Kidney epithelial cell (primary cell): ENCODE measurements at places on chromosomes 13 and 19.
A peak's percentile ranks its signal among the peaks of the same experiment; 100 is the strongest.

DNA sequence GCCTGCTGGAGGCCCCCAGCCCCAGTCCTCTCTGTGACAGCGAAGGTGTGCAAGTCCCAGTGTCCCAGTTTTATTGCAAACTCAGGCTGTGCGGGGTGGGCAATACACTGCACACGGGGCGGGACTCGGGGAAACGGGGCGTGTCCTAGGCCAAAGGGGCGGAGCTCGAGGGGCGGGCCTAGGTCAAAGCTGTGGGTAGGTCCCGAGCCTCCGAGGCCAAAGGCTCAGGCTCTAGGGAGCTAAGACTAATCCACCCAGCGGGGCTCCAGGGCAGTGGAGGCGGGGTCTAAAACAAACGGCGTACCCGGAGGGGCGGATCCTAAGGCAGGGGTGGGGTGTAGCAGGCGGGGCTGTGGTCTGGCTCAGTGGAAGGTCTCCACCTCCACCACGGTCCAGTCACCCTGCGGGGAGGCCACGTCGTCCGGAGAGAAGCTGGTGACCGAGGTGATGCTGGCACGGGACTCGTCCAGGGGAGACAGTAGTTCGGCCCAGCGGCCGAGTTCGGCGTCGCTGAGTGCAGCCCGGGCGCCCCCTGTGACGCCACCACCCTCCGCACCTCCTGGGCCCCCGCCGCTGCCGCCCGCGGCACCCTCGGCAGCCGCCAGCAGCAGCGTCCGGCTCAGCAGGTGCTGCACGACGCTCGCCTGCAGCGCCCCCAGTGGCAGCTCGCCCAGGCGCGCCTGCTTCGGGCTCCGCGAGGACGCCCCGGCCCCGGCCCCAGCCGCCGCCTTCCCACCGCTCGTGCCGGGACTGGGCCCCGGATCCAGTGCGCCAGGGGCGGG is 5.3 kb downstream of the PRR36 start:
- DNase-seq = no peak

DNA sequence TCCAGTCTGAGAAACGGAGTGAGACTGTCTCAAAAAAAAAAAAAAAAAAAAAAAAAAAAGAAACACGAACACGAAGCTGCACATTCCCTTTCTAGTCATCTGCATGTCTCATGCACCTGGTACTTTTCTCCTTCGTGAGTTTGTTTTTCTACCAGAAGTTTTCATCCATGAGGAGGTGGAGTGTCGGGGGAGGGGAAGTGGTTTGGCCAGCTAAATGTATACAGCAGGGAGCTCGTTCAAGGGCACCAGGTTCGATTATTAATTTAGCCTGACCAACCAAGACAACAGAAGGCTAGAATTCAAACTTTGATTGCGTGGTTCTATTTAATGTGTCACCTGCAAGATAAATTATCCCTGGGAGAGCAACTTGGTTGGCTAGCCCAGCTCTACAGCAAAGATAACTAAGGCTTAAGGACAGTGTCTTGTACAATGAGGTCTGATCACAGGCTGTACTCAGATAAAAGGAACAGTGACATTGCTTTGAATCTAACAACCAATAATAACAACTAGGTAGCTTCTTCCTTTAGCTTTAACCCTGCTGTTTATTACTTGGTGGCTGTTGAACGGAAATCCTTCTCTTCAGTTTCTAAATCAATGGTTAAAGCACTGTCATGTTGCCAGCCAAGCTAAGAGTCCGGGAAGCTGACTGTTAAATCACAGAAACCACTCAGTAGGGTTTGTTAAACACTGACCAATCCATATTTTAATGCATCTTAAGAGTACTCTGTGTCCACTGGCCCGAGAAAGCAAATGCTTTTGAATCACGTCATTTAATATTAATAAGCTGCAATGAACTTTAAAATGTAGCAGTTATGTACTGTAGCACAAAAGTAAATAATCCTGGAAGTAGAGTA is 98.4 kb upstream of the STARD13 start:
- DNase-seq = no peak

GRCh38 chr13:101695870-101696516 is 243.5 kb downstream of the ITGBL1 start:
- no peak for DNase-seq

GRCh38 chr19:49056101-49056901 is 1.2 kb downstream of the CGB7 start:
- DNase-seq = peak; percentile 4

DNA sequence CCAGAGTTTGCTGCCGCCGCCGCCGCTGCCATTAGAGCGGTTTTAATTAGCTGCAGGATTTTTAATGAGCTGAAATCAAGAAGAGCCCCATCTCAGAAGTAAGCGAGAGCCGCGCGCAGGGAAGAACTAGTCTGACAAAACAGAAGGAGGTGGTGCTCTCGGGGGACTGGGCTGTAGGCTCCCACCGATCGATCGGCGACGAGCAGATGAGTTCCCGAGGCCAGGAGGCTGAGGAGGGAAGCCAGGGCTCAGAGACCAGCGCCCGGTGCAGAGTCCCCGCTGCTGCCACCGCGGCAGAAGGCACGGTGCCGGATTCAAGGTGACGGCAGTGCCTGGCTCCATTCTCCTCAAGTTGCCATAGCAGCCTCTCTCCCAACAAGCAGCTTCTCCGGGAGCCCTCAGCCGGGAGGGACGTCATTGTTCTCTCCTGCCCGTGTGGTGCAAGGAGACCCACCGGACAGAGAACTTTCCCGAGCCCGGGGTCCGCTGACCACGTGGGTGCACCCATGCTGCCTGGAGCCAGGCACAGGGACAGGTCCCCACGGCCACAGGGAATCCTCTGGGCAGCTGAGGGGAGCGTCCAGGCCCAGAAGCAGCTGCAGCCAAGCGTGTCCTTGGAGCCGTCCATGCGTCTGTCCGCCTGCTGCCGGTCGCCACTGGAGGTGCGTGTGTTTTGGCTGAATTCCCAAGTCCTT is 62.9 kb downstream of the CHST8 start:
- no peak for DNase-seq

- no peak for DNase-seq
These were observed 21.3 kb downstream of the HCN2 start for GRCh38 chr19:610801-611480.

DNA sequence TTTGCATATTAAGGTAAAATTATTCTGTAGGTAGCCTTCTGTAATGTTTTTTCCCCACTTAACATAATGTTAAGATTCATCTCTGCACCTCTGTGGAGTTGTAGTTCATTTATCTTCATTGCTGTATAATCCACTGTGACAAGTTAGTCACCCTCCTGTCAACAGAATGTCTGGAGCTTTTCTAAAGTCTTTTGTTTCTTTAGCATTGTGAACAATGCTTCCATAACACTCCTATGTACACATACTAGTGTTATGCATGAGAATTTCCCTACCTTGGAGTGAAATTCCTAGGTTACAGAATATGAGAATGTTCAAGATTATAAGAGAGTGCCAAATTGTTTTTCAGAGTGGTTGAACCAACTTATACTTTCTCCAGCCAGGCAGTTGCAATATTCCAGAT is 113.5 kb downstream of the COG6 start:
- DNase-seq = no peak

DNA sequence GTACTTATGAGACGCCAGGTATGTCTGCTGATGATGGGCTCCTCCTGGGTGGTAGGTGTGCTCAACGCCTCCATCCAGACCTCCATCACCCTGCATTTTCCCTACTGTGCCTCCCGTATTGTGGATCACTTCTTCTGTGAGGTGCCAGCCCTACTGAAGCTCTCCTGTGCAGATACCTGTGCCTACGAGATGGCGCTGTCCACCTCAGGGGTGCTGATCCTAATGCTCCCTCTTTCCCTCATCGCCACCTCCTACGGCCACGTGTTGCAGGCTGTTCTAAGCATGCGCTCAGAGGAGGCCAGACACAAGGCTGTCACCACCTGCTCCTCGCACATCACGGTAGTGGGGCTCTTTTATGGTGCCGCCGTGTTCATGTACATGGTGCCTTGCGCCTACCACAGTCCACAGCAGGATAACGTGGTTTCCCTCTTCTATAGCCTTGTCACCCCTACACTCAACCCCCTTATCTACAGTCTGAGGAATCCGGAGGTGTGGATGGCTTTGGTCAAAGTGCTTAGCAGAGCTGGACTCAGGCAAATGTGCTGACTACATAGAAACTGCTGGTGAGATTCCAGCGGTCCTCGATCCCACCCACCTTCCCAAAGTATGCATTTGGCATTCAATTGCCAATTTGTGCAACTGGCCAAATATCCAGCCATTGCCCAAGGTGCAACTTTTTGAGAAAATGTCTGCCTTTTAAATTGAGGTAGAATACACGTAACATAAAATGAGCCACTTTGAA is 10.2 kb downstream of the OR2Z1 start:
- DNase-seq = no peak

- DNase-seq = no peak
These were observed 10.1 kb downstream of the GRIN2D start for GRCh38 chr19:48403606-48404005.

DNA sequence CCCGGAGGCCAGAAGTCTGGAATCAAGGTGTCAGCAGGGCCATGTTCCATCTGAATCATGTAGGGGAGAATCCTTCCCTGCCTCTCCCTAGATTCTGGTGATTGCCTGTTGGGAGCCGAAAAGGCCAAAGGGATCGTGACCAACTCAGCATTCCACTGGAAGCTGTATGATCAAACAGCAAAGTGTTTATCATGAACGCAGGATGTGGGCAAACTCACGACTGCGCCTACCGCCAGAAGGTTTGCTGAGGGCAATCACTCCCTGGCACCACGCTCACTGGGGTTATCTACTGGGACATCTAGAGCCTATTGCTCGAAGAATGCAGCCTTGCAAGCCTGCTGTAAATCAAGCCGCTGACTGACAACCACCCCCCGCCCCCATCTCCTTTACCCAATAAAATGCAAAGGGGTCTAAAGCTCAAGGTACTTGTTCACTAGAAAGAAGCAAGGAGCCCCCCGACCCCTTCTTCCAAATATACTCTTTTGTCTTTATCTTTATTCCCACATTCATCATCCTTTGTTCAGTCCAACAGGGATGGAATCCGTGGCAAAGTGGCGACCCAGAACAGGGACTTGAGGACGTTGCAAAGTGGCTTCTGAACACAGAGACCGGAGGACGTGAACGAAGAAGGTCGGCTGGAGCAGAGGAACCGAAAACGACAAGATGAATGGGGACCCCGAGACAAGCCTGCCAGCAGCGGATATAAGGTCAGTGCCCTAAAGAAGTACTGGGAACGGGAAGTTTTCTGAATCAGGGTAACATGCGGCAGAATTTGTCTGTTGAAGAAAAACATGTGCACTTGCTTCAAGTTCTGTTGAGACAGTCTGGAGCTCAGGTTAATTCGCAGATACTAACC is 16.8 kb downstream of the CLEC4M start:
- no peak for DNase-seq

DNA sequence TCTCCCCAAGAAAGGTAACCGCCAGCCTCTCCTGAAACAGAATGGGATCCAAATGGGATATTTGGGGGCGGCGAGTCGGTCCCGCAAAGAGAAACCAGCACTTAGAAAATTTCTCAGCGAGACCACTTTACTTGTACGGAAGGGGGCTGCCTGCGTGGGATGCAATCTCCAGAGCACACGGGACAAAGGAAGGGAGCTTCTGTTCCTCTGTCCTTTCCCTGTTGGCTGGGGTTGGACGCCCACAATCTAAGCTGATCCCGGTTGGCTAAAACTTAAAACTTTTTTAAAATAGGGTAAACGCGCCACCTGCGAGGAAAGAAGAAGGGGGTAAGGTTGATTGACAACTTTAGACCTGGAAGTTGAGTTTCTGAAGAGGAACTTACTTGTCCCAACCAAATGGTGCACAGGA is 826 bp upstream of the BSG start:
- DNase-seq = no peak

- DNase-seq = no peak
These were observed 17.2 kb upstream of the SLITRK6 start for GRCh38 chr13:85816413-85816812.
